ENCODE measurements at places on chromosomes 7 and 10.

DNA sequence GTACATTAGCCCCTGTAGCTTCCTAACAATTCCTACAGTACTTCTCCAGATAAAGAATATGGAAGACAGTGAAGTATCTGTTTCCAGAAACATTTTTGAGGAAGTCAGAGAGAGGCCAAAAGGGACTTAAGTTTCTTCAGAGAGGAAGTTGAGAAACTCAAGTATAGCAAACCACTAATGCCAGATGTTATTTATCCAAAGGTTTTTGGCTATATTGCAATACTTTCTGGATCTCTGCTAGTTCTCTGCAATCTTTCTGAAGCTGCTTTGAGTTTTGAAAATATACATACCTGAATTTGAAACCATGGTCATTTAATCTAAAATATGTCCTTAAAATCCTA is 64.7 kb downstream of the BICC1 start:
- DNase-seq = no peak

DNA sequence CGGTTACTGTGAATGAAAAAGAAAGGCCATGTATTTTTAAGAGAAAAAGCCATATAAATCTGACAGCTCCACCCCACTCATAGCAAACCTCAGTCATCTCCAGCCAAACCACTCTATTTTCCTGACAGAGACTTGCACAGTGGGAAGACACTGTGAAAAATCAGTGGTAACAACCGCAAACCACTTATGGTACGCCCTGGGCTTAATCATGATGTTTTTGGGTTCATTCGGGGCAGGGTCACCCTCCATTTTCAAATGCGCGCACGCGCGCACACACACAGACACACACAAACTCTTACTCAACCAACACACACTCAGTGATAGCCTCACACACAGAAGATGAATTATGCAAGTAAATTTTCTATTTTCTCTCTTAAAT is 82.1 kb upstream of the HPS1 start:
- no peak for DNase-seq

GRCh38 chr7:136033413-136034031 is 56.4 kb upstream of the MTPN start:
- DNase-seq = no peak

DNA sequence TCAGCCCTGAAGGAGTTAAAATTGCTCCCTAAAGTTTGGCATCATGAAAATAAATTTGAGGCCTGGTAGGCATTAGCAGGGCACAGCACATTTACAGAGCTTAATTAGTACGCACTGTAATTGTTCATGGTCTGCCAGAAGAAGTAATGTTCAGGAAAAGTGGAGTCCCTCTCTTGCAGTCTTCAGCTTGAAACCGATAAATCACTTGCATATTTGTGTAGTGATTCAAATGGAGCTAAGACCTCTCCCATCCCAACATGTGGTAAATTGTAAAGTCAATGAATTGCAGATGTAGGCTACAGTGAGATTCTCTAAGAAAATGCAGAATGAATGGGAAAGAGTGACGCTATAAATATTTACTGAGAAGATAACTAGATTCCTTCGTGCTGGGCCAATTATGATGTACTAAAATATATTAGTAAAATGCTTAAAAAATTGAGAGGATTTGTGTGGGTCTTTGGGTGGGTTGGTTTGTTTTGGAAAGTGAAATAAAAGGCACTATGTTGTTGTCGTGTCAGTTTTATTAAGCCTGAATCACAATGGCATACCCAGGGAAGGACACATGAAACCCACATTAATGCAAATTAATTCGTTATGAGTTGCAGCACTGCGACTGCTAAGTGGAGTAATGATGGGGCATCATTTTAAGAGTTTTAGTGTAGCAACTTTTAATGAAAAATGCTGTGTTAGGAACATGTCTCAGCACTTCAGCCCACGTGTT is 8.4 kb downstream of the TCF7L2 start:
- DNase-seq = no peak

DNA sequence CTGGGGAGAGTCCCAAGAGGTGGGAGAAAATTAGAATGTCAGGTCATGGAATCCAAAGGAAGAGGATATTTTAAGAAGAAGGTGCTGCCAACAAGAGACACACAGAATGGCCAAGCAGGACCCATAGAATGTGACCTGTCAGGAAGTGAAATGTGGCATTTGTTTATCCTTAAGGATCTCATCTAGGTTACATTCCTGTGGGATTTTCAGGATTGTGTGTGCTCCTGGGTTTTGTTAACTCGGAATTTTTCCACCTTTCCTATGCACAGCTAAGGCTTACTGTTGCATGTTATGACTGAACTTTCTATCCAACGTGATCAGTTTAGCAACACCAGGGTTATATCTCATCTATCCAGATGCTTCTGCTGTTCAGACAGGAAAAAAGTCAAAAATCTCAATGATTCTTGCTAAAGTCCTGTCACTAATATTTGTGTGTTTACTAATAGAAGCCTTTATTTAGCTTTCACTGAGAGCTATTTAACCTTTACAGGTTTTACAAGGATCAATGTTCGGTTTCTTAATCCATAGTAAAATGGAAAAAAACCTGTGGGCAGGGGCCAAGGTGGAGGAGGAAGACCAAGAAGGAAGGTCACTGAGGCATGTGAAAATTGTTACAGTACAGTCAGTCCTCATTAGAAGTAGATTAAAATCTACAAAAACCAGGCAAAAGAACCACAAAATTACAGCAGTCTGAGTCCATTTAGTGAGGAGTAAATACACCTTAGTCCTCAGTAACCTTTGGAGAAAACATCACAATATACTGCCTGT is 437.8 kb upstream of the NPVF start:
- DNase-seq = no peak

GRCh38 chr10:69101451-69102095 is 13.7 kb downstream of the SRGN start:
- DNase-seq = no peak

DNA sequence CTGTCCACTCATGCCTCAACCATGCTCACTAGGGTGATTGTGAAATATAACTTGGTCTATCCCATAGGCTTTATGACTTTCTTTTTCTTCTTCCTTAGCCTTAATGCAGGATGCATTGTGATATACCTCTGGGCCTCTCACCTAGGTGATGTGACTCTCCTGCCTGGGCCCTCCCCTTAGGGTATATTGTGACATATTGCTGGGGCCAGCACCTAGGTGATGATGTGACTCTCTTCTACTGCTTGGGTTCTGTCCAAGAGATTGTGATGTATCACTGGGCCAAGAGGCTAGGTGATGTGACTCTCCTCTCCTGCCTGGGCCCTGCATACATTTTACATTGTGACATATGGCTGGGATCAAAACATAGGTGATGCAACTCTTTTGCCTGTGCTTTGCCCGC is 14.7 kb upstream of the ZNF107 start:
- DNase-seq = no peak

DNA sequence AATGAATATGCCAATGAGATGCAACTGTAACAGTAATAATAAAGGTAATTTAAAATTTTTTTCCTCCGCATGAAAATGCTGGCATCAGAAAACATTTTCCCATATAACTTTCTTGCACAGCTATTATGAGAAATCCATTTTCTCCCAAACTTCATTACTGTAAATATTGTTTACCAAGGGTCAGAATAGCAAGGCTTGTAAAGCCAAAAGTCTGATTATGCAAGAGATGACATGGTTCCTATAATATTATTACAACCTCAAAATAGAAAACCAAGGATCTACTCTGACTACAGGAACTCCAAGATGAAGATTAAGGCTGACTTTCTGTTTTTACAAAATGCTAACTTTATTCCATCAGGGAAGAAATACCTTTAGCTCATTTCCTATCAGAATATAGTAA is 162.7 kb upstream of the CDK1 start:
- no peak for DNase-seq

DNA sequence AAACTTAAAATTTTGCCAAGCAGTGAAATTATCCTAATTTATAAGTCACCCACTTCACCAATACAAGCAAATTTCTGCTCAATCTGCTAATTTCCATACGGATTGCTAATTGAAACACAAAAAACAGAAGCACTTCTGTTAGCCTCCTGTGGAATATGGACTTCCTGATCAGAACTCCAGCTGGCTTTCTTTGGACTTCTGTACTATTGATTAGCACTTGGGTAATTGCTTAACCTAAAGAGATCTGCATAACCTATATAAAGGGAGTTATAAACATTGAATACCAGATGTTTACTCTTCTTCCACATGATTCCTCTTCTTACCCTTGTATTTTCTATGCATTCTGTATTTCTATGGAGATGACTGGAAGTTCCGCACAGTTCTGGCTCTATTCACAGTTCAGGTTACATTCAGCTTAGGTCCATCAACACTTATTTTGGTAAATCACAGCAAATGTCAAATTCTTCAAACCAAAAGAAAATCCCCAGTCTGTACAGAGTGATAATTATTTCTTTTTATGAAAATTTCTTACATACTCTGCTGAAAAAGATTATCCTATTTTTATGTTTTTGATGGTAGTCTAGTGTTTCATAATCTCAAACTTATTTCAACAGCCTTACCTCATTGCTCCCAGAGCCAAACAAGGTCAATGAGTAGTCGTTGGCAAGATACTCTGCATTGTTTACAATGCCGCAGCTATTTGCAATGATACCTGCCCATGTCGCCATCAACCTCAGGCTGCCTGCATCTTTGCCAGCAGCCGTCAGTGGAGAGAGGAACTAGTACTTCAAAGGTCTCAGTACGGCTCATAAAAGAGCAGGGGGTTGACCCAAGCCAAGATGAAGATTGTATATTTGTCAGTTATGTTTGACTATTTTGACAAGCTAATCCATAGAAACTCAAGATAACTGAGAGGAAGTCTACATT is 225.6 kb downstream of the AHR start:
- DNase-seq = no peak

- DNase-seq = no peak
Observed at GRCh38 chr7:86765931-86766330, 122.2 kb downstream of the GRM3 start.

DNA sequence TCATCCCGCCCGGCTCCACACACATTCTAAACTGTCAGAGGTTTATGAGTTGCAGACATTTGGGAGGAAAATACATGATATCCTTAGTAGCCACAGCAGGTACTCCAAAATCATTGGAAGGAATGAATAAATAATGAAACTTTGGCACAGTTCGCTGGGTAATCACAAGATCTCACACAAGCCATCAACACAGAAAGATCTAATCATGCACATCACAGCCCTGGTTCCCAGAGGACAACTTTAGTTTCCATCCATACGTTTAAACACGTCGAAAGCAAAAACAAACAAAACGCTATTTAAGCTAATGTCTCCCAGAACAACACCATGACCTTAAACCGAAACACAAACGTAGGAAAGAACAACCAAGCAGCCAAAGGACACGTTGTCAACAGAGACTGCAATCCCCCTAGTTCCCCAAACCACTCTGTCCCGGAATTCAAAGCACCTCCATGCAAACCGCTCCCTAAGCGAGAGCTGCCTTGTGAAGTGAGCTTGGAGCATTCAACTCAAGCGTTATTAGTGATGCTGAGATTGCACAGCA is 12.3 kb downstream of the SVIL start:
- DNase-seq = no peak

GRCh38 chr7:71342202-71342601 is 210.3 kb downstream of the GALNT17 start:
- no peak for DNase-seq

GRCh38 chr7:53418834-53419482 is 383.5 kb downstream of the POM121L12 start:
- no peak for DNase-seq

DNA sequence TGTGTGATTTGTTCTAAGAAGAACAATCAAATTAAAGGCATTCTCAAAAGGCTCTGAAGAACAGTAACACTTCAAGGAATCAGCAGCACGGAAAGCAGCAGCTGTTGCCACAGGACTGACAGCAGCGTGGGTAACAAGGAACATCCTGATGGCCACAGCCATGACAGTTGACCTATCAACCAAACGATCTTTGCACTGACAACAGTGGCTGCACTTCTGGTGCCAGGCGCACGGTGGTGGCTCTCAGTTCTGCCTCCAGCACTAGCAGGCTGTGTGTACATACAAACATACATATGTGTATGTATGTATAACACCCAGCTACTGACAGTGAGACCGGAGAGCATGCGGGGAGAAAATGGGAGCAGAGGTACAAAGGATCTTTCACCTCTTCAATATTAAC is 114.1 kb downstream of the ZFAND4 start:
- DNase-seq = no peak

- no peak for DNase-seq
Observed at GRCh38 chr7:131722371-131722770, 165.9 kb upstream of the PODXL start.

- no peak for DNase-seq
Observed at GRCh38 chr10:29600067-29600466, 34.7 kb downstream of the SVIL start.

- DNase-seq = no peak
Observed at GRCh38 chr7:29953726-29954347, 35.8 kb downstream of the SCRN1 start.

DNA sequence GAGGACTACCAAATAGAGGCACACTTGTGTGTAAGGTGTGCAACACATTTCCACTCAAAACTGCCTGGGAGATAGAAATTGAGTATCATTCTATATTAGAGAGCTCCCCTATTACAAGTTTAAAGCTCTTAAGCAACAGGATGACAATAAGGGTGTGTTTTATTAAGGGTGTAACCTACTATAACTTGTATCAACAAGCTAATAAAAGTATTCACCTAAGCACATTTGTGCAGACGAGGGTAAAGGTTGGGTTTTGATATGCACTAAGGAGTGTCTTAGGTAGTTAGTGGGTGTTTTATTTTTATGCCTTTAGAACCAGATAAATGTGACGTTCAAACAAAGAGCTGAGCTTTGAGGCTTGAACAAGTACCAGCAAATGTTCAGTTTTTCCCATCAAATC is 2.8 kb upstream of the FAM53B start:
- DNase-seq = no peak

DNA sequence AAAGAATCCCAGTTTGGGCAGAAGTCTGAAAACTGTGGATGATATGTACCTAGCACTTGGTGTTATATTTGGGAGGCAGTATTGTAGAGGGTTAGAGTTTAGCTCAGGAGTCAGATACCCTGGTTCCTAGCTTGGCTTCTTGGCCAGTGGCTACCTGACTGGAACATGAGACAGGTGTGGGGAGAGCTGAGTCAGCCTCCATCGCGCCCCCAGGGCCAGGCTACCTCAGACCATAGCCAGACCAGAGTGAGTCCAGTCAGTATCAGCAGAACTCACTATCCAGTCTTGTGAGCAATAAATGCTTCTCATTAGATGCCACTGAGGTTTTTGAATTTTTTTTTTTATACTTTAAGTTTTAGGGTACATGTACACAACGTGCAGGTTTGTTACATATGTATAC is 26.0 kb downstream of the CYP3A5 start:
- no peak for DNase-seq

DNA sequence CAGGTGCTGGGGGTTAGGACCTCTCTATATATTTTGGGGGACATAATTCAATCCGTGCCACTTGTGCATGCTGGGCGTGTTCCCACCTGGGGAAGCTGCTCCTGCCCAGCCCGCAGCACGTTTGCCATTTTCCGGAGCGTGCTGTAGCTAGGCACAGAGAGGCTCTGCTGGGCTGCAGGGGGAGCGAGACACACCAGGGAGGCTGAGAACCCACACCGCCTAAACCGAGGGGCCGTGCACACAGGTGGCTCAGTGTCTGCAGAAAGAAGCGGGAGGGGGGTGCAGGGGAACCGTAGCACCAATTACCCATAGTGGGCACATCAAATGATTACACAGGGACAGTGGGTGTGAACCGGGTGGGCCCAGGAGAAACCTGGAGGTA is 27.0 kb downstream of the PRKAG2 start:
- DNase-seq = no peak

- no peak for DNase-seq
Observed at GRCh38 chr7:84490661-84491060, 296.1 kb upstream of the SEMA3A start.
